ENCODE measurements at places on chromosomes 6 and 20.

DNA sequence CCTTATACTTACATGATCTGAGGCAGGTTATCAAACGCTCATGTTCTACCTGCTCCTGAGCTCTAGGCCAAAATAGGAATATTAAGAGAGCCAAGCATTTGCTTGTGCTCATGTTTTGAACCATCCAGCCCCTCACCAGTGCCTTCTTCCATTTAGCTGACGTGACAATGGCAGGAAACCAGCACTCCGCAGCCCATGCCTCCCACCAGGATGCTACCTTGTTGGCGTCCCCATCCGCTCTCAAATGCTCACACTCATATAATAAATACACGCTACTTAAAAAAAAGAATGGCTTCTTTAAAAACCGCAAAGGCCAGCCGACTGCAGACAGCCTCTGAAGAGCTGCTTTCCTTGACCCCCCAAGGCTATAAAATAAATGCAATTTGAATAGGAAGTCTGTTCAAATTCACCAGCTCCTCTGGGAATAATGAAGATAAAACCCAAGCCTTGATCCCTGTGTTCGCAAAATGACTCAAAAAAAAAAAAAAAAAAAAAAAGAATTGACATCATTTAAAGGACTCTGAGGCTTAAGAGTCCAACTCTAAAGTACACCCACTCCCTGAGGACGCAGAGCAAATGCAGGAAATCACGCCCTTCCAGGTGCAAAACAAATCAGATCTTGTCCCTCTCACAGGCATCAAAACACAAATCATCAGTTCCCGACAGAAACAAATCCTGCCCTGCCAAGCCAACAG lies 29.0 kb downstream of the RNASET2 start:
- no peak for DNase-seq

DNA sequence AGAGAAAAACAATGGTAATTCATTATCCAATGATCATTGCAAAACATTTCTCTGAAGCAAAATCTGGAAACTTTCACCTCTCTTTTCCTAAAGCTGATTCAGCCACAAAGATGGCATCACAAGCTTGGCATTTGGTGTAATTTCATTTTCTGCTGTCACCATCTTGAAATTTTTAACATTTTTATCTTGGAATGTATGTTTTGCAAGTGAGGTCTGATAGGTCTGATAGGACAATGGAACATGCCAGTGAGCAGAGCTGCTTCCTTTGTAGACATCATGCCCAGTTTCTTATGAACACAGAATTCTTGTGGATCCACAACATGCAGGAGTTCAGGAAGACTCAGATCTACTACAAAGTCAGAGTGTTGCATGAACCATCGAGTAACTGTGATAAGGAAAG lies 969.6 kb downstream of the EYS start:
- no peak for DNase-seq

DNA sequence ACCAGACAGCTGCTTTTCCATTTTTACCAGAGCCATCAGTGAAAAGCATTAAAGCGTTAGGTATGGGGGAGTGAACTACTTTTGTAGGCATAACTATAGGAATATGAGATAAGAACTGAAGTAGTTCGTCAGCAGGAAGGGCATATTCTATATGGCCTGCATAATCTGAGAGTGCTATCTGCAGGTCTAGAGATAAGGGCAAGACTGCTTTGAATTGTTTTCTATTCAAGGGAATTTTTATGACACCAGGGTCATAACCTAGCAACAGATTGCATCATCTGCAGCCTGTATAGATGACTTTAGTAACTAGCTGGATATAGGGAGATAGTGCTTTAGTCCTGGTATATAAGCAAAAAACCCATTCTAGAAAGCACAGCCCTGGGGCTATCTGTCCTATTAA lies 437.3 kb upstream of the HTR1E start:
- DNase-seq, result no peak

DNA sequence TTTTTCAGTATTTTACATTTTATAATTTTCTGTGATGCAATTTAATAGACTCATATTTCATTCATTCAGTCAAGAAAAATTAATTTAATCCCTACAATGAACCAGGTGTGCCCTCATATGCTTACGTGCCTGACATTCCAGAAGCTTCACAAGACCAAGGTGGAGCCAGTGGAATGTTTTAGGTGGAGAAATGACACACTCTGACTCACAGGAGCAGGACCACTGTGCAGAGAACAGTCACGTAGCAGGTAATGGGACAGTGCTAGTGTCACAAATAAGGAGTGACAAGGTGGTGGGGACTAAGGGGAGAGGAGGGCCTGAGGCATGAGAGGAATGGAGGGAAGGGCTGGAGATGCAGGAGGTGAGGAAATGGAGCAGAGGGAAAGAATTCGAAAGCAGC lies 37.0 kb upstream of the HLA-G start:
- no peak for DNase-seq

- DNase-seq, result no peak
Observed at GRCh38 chr6:50819904-50820868, 1.5 kb downstream of the TFAP2B start.

DNA sequence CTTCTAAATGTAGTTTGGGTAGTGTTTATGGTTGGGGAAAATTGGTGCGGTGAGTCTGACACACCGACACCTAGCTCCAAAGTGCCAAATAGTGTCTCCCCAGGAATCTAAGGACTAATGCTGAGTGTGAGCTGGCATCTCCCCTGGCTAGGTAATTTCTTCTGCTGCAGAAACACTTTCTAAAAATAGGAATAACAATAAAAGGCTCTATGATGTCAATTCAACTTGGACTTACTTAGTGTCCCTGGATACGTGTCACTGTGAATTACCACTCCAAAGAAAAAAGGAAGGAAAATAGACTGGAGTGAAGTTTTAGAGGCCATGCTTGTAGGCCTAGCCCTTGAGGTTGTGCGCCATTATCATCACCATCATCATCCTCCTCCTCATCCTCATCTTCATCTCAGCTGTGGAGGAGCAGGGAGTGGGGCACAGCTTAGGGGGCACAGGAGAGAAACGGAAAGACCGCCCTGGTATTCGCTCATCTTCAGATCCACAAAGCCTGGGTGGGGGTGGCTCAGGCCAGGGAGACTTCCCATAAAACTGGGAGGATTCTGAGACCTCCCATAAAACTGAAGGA lies 89.6 kb downstream of the TBC1D7 start:
- no peak for DNase-seq

GRCh38 chr6:43287717-43288679 lies 10.1 kb upstream of the SLC22A7 start:
- DNase-seq, result no peak

DNA sequence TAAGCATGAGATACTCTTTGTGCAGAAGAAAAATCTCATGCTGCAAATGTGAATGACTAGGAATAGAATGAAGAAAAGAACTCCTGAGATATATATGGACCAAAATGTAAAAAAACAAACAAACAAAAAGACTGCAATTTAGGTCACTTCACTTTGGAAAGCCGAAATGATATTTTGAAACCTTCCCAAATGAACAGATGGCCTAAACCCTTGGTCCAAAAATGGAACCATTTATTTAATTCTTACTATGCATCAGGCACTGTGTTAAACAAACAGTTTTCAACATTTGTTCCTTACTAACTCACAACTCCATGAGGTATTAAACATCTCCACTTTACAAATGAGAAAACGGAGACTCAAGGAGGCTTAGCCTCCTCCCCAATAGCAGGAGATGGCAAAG lies 107.5 kb downstream of the VIP start:
- DNase-seq, result no peak
